Neural cell (in vitro differentiated cells): ENCODE measurements at places on chromosomes 11 and 22. TPM values are rescaled to one million over a fixed set of nuclear protein-coding genes. Genes with fewer than 3 reads are reported as not detected.

Gene PTS
- polyA plus RNA-seq: 134 and 160 TPM in 2 replicates

Gene KDM4D
- 1.3 and 1.5 TPM in 2 replicates for polyA plus RNA-seq

Gene FXYD2
- 1.9 and 4.8 TPM in 2 replicates for polyA plus RNA-seq

Gene ISX
- not detected in 2 replicates for polyA plus RNA-seq

Gene PTPRCAP
- 1.7 and 3.4 TPM in 2 replicates for polyA plus RNA-seq

Gene CHRM1
- polyA plus RNA-seq: not detected in 2 replicates

Gene ZP1
- polyA plus RNA-seq: 0.62 and 1.5 TPM in 2 replicates

Gene P2RY6
- not detected in 2 replicates for polyA plus RNA-seq

Gene RAB36
- polyA plus RNA-seq: 3.2 TPM in 2 replicates

Gene SSRP1
- polyA plus RNA-seq: 81.1 and 84.7 TPM in 2 replicates

Gene CD59
- polyA plus RNA-seq: 248 and 253 TPM in 2 replicates

Gene FGF3
- polyA plus RNA-seq: 3.7 and 6.0 TPM in 2 replicates

Gene CBX7
- polyA plus RNA-seq: 4.4 and 6.1 TPM in 2 replicates

Gene ARHGEF17
- 7.0 and 7.9 TPM in 2 replicates for polyA plus RNA-seq

Gene IGF2
- polyA plus RNA-seq: not detected in 2 replicates

Gene OR8A1
- polyA plus RNA-seq: not detected in 2 replicates

Gene NFAM1
- 0.05 TPM in 1 of 2 replicates, not detected in the other for polyA plus RNA-seq

Gene B3GAT1
- polyA plus RNA-seq: 28.2 and 34.5 TPM in 2 replicates

Gene TRIM51
- not detected in 2 replicates for polyA plus RNA-seq

Gene CABP4
- not detected in 2 replicates for polyA plus RNA-seq

Gene DCDC1
- 3.5 and 5.0 TPM in 2 replicates for polyA plus RNA-seq

Gene CTSF
- 2.7 and 4.2 TPM in 2 replicates for polyA plus RNA-seq

Gene MS4A6A
- polyA plus RNA-seq: not detected in 2 replicates

Gene SLC36A4
- 28.5 and 34.9 TPM in 2 replicates for polyA plus RNA-seq
